Amygdala (tissue), 56 donors: ENCODE measurements at places on chromosomes 5 and 9.

- peak; percentile 73 for DNase-seq
These were observed 628 bp downstream of the PPP2R2B start for GRCh38 chr5:146877783-146878475.

DNA sequence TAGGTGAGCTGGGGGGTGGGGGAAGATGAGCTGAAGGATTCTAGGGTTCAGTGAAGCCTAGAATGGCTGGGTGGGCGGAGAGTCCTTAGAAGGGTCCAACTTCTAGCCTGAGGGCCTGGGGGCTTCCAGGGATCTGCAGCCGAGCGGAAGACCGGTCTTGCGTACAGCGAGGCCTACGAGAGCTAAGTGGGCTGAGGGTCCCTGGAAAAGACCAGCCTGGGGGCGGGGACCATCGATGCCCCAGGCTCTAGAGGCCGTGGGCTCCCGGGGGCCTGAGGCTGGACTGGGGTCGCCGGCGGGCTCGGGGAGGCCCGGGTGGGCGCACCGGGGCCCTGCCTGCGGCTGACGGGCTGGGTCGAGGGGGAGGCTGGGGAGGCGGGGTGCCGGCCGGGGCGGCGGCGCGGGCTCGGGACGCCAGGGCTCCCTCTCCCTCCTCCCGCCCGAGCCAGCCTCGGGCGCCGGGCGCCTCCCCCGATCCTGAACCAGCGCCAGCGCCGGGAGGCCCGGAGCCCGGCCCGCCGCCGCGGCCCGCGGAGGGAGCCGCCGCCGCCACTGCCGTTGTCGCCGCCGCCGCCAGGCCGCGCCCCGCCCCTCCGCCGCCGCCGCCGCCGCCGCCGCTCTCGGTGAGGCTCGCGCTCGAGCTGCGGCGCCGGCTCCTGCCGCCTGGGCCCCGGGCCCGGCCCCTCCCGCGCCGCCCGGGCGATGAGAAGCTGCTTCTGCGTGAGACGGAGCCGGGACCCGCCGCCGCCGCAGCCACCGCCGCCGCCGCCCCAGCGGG, at the start of gene MVB12B:
MVB12B (plus strand) TSS at position 602 of the 778 bp plus-strand sequence; CDS start at position 703, 101 bp downstream.
- DNase-seq, result no peak

- no peak for DNase-seq
These were observed 16.1 kb upstream of the TMED7 start for GRCh38 chr5:115641948-115642347.

DNA sequence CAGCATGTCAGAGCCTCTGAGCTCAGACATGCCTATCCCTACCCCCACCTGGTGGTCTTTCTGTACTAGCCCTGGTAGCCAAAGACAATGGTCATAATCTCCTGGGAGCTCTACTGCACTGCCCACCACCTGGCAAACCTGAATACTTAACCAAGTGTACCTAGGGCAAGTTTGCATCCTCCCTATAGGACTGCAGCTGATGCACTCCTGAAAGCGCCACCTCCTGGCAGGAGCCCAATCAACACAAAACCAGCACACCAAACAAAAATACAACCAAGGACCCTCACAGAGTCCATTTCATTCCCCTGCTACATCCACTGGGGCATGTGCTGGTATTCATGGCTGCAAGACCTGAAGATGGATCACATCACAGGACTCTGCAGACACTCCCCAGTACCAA, 14.8 kb upstream of the FAM174A start:
- DNase-seq, result no peak

DNA sequence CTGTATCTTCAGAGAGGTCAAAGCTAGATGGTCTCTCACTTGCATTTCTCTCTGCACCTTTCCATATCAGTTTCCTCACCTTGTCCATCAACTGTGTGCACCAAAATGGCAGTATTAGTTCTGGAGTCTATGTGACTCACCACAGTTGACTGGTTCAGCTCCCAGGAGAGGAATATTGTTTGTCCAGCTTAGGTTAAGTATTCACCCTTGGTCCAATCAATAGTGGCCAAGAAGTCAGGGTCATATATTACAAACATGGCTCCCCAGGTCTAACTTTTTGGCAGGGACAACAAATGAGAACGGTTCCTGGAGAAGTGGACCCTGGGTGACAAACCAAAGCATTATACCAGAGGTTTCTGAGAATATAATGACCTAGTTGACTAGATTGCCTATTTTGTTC, 24.9 kb upstream of the CDC23 start:
- no peak for DNase-seq
